ENCODE measurements at places on chromosomes 13 and 19.

GRCh38 chr13:44976949-44977583 is 12.2 kb downstream of the NUFIP1 start:
- no peak for DNase-seq

DNA sequence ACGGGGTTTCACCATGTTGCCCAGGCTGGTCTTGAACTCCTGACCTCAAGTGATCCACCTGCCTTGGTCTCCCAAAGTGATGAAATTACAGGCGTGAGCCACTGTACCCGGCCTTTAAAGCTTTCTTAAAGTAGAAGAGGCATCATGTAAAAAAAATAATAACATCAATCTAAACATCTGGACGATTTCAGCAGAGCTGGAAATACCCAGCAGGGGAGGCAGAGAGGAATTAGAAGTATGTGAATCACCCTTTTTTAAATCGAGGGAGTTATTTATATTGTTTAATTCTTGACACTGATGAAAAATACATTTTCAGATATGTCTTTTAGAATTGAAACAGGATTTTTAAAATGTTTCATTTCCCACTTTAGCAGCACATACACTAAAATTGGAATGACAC is 37.4 kb upstream of the MTIF3 start:
- no peak for DNase-seq

GRCh38 chr19:56905631-56906150 is 65.2 kb upstream of the PEG3 start:
- DNase-seq: no peak

- peak; percentile 12 for DNase-seq
Measured at GRCh38 chr19:10478476-10478875, 24.7 kb downstream of the KEAP1 start.

DNA sequence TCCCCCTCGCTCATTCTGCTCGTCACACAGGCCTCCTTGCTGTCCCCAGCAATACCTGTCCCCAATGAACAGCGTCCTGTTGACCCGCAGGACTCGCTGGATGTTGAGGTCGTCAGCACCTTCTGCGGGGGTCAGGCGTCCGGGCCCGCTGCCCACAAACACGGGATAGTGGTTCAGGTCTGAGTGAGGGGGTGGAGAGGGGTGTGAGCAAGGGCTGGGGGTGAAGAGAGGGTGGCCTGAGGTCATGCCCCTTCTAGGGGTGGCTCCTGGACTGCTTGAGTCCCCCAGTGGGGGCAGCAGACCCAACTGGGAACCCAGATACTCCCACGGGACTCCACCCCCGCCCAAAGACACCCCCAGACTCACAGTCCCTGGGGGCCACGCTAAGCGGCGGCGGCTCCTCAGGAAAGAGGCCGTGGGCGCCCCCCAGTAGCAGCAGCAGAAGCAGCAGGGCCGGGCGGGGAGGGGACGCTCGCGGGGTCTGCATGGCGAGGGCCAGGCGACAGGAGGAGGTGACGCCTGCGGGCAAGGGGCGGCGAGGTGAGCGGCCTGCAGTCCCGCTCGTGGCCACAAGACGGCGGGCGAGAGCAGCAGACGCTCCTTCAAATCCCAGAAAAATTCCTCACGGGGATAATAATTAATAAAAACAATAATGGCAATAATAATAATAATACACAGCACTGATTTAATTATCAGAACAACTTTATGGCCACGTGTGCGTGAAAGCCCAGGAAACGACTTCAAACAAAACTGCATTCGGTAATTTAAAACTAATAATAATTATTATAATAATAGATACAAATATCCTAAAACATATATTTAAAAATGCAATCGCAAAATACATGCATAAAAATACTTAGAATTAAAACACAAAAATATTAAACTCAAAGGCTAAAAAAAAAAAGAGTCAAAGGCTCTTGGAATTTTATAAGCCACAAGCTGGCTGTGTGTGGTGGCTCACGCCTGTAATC is 1.2 kb downstream of the SEMA6B start:
- no peak for DNase-seq

DNA sequence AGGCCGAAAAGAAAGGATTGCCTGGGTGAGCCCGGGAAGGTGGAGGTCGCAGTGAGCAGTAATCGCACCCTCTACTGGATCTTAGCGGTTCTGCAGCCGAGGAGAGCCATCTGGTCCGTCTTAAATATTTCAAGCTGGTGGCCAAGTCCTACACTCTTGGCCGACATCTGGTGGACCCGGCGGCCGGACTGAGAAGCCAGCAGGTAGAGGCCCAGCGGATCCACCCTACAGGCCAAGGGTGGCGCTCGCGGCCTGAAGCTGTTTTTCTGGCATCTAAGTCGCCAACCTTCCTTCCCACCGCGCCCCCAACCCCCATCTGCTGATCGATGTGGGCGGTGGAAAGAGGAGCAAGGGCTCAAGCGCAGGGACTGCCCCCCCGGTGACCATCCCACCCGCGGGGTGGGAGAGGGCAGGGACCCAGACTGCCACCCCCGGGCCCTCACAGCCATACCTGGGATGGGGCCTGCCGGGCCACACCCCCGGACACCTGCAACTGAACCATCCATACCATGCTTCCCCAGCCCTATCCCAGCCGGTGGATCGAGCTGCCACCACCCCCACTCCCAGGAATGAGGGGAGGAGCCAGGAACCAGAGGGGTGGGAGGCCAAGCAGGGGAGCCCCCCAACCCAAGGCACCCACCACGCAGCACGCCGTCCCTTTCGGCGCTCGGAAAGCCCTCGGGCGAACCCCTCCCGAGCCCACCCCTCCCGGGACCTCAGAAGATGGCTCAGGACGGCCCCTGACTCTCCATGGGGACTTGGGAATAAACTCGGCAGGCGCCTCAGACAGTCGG is 46.3 kb upstream of the ZNF730 start:
- DNase-seq: no peak

- DNase-seq: no peak
Measured at GRCh38 chr13:75841905-75842304, 205.8 kb downstream of the LMO7 start.

DNA sequence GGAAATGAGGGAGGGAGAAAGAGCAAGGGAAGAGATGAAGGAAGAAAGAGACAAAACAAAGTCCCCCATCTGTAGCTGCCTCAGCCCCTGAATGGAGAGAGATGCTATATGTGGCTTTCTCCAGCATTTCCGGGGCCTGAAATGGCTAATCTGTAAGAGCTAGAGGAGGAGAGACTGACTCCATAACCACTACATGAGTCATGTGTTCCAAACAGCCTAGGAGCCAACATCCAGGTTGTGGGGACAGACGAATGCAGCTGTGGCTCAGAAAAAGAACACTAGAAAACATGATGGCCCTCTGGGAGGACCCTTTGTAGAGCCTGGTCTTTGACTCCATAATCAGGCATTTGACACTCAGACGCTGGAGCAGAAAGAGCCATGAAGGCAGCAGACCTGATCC is 292.0 kb upstream of the ZNF507 start:
- no peak for DNase-seq

- no peak for DNase-seq
Measured at GRCh38 chr19:39677961-39678889, 22.5 kb downstream of the LGALS16 start.

- no peak for DNase-seq
Measured at GRCh38 chr19:46372901-46373490, 26.1 kb downstream of the PPP5C start.

- no peak for DNase-seq
Measured at GRCh38 chr19:1526066-1526778, 2.3 kb downstream of the PLK5 start.

DNA sequence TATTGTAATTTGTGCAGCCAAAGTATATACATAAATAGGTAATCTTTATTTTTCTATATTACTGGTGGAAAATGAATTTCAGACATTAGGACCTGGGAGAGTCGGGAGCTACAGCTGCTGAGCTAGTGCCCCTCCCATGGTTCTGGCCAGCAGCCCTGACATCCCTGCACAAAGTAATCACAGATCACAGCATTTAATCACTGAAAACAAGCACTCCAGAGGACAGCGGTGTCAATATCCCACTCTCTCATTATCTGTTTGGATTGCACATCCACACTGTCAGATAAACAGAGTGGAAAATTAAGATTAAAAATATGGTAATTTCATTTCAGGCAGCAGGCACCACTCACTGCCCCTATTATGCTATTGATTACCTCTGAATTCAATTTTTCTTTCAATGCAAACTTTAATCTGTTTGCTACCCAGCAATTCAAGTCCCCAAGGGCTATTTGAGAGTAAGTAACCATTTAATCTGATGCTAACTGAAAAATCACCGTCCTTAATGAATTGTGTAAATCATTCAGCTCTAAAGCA is 254.1 kb upstream of the SOX21 start:
- no peak for DNase-seq

- no peak for DNase-seq
Measured at GRCh38 chr13:34002924-34003323, 185.0 kb downstream of the RFC3 start.

- DNase-seq: peak; percentile 65
Measured at GRCh38 chr19:5308451-5309437, 31.9 kb downstream of the PTPRS start.

- no peak for DNase-seq
Measured at GRCh38 chr19:4624301-4624700, 15.0 kb upstream of the TNFAIP8L1 start.

DNA sequence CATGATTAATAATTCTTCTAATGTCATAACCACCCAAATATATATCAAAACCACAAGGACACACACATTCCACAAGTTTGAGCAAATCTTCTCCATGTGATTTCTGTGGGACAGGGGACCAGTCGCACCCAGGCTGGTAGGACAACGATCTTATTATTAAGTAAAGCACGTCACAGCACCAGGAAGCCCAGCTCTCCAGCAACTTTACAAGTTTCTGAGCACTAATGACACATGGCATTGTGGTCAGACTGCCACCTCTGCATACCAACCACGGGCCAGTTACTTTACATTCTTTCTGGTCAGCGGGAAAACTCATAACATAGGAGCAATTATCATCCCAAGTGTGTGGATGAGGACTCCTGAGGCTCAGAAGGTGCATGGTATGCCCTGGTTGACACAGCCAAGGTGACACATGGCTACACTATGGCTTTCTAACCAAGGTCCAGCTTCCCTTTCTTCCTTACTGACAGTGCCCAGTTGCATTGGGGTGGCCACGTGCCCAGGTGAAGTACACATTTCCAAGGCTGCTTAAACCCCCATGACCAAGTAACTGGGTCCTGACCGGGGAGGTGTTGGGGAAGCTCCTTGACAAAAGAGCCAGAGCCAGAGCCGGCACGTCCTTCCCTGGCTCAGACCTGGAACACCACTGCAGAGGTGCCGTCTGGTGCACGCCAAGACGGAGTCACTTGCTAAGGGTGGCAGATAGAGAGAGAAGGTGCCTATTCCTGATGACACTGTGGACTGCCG is 27.4 kb downstream of the LATS2 start:
- DNase-seq: no peak

- no peak for DNase-seq
Measured at GRCh38 chr19:51548891-51549305, 17.4 kb upstream of the SIGLEC6 start.

DNA sequence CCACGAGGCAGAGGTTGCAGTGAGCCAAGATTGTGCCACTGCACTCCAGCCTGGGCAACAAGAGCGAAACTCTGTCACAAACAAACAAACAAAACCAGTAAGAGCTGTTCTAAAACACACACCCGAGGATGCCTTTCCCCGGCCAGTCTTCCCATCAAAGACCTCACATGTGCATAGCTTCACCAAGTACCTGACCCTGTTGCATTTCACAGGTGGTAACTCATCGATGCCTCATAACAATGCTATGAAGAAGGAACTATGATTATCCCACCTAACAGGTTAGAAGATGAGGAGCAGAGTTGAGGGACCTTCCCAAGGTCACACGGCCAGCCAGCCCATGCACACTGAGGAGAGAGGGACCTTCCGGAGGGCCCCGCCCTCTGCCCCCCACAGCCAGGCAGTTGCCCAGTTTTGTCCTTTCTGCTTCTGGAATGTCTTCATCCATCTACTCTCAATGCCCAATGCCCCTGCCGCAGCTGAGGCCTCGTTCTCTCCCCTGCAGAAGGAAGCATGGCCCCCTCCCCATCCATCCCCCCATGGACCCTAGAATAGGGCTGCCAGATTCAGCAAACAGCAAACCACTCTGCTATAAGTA is 16.8 kb upstream of the LENG8 start:
- DNase-seq: no peak

- no peak for DNase-seq
Measured at GRCh38 chr19:31064491-31064890, 284.7 kb downstream of the TSHZ3 start.

DNA sequence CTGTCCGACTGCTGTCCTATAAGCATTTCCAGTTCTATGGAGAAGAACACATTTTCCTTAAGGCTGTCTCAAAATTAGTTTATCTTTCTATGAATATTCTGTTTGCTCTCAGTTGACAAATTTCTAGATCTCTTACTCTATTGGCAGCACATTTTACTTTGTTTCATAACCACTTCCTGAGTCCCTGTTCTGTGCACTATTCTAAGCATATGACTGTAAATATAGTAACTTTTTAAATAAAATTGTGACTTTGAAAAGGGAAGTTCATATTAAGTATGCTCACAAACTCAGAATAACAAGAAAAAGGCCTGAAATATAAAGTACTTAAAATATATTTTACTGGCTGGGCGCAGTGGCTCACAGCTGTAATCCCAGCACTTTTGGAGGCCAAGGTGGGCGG is 56.5 kb upstream of the HTR2A start:
- DNase-seq: no peak

GRCh38 chr13:95403349-95404140 is 102.3 kb upstream of the ABCC4 start:
- DNase-seq: no peak

DNA sequence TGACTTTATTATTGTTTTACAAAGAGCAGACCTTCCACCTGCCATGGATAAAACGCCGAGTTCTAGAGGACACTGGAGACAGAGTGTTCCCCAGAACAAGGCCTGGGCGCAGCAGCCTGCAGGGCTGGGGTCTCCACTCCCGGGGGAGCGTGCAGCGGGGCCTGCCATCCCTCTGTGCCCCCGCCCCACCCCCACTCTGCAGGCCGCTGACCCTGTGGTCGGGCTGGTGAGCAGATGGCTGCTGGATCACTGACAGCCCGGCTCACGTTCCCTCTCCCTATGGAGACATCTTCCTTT is 8.6 kb upstream of the PTBP1 start:
- DNase-seq: no peak

DNA sequence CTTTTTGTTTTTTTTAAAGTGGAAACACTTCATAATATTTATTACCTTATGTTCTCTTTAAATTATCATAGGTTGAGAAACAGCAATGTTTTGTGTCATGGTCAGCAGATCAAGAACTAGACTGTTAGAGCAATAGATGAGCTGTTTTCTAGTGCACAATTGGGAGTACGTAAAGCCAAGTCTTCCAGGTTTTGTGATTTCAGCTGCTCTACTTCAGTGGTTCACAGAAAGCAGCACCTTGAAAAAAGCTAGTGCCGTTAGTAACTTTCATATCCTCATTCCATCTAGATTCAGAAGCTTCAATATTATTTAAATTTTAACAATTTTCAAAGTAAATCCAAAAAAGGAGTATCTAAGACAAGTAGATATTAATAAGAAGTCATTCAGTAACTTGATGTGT is 1.9 kb downstream of the GPR18 start:
- no peak for DNase-seq

DNA sequence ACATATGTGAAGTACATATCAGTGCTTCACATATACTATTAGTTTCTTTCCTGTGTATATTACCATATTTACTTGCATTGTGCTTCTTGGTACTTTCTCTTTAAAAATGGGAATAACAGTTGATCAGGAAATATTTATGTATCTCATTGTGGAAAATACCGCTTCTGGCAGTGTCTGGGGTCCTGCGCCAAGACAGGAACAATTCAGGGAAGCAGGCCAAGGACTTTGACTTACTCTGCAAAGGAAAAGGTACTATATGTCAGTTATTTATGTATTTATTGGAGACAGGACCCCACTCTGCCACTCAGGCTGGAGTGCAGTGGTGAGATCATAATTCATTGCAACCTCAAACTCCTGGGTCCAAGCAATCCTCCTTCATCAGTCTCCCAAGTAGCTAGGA is 57.7 kb upstream of the NBEA start:
- DNase-seq: no peak

All from stromal cell of bone marrow (primary cell).